ENCODE measurements at places on chromosomes 3 and 15.

- DNase-seq, result no peak
Measured at GRCh38 chr15:42139596-42139995, 16.8 kb downstream of the PLA2G4F start.

GRCh38 chr3:29478611-29479010, 197.7 kb downstream of the RBMS3 start:
- no peak for DNase-seq

GRCh38 chr3:98730338-98730737, 32.8 kb upstream of the ST3GAL6 start:
- no peak for DNase-seq

DNA sequence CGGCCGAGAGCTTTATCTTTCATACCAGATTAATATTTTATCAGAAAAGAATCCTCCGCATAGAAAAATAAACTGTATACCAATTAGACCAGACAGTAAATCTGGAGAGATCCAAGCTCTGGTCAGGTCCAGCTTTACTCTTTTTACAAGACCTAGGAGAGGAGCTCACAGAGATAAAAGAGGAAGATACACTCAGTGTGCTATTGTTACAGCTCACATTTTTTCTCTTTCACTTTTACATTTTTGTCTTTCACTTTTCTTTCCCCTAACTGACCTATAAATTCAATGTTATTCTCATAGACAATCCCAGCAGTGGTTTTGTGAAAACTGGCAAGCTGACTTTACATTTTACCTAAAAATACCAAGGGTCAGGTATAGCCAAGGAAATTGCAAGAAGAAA, 55.8 kb downstream of the GUCA1C start:
- no peak for DNase-seq

DNA sequence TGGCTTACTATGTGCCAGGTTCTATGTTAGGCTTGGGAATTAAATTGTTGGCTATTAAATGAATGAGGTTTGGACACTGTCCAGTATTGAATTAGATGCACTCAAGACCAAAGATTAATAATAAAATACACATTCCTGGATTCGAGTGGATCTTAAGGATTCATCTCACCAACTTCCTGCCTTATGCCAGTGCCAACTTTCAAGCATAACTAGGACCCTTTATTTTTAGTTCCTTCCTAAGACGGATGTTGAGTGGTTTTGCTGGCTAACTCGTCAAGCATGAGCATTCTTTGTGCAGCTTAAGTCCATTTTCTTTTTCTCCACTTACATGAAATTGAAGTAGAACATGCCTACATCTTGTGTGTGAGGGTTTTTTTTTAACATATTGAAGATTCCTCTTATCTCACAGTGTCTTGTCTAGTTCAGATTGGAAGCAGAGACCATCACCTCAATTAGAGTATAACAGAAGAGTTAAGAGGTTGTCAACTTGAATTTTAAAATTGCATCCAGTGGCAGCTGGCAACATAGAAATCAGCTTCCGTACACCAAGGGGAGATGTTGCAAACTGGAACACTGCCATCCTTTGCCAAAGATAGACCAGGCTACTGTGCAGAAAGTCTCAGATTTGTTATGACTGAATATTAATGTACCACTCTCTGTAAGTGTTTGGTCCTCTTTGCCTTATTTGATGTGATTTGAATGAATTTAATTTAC, 106.3 kb upstream of the BFSP2 start:
- DNase-seq, result no peak

DNA sequence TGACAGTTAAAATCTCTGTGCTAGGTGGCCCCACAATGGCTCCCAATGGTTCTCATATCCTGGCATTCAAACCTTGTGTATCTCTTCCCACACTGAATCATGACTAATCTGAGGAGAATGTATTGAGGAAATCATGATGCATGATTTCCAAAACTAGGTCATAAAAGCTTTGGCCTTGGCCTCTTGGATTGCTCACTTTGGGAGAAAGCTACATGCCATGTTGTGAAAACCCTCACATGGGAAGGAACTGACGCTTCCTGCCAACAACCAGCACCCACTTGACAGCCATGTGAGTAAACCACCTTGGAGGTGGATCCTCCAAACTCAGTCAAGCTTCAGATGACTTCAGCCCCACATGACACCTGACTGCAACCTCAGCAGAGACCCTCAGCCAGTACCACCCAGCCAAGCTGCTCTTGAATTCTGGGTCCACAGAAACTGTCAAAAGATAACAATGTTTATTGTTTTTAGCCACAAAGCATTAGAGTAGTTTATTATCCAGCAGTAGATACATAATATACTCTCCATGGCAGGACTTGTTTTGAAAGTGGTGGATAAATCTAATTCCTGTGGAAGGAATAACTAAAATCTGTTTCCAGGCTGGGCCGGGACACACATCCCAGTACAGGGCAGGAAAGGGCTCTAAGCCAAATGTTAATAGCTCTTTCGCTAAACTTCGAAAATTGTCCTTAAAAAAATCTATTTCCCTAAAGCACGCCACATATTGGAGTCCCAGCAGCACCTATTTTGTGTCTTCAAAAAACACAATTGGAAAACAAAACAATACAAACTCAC, 1.0 kb upstream of the ZNF620 start:
- no peak for DNase-seq

DNA sequence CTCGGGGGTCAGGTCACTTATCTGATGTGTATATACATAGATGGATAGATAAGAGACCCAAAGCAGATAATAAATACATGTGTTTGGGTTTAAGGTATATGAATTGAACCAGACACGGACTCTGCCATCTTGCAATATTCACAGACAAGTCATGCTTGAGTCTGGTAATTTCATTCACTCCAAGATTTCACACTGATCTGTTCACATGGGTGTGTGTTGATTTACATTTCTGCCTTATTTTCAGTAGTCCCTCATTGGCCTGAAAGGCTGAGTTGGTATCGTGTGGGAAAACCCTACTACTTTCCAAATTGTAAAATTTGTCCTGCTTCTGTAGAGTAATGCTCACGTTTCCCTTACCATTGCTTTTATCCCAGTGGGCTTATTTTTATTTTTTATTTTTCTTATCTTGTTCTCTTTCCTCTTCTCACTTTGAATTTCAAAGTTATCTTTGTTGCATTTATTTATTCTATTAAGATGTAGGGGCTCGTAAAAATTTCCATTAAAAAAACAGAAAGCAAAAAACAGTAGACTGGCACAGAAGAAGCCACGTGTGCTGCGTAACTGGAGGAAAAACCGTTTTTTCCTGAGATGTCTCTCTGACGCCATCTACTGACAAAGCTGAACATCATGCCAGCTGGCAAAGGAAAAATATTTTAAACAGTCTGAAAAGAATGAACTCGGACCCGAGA, 10.8 kb upstream of the MFSD1 start:
- DNase-seq, result no peak

DNA sequence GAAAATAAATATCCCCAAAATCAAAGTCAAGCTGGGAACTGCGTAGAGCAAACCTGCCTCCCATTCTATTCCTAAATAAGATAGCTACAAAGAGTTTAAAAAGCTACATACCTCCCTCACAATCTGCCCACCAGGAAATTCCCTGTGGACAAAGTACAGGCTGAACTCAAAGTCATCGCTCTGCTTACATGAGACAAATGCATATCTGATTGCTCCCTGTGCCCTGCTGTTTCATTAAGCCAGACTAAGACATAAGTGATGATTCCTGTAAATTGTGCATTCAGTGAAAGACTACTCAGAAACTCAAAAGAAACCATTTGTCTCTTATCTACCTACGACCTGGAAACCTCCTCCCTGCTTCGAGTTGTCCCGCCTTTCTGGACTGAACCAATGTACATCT, 28.5 kb upstream of the EIF4A2 start:
- no peak for DNase-seq

GRCh38 chr15:74207652-74208440, 5.3 kb upstream of the STRA6 start:
- no peak for DNase-seq

GRCh38 chr15:36284911-36285310, 294.5 kb upstream of the CDIN1 start:
- DNase-seq, result no peak

DNA sequence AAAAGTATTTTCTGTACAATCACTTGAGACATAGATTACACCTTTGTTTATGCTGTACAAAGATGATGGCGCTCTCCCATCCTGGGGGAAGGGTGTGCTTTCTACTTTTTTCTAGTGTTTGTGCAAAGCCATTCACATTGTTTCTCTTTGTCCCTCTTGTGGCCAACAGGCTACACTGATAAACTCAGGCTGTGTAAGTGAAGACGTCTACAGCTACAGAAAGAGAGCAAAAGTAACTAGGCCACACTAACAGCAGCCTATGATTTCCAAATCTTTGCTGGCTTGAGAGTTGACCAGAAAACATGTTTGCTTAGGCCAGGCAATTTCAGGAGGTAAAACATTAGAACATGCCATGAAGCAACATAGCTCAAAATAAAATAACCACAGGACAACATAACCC, 75.1 kb downstream of the FOXB1 start:
- DNase-seq, result no peak

- no peak for DNase-seq
Measured at GRCh38 chr15:89870006-89870405, 23.8 kb downstream of the AP3S2 start.

GRCh38 chr15:51677452-51677851, 3.9 kb upstream of the SCG3 start:
- no peak for DNase-seq

- DNase-seq, result no peak
Measured at GRCh38 chr15:88476635-88477060, 9.1 kb downstream of the MRPS11 start.

GRCh38 chr3:142088522-142088921, 60.8 kb downstream of the TFDP2 start:
- DNase-seq, result no peak

DNA sequence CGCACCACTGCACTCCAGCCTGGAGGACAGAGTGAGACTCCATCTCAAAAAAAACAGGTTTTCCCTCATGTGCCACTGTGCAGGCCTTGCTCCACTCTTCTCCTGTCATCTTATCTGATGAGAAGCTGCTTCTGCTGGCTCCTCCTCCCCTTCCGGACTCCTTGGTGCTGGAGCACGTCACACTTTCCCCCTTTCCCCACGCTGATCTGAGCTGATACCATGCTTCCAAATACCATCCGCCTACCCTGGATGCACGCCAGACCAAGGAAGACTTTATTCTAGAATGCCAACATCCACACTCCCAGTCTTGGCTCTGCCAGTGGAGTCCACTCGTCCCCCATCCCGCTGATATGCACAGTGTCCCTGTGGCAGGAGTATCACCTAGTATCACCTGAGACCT, 31.3 kb downstream of the HOMER2 start:
- DNase-seq, result no peak

DNA sequence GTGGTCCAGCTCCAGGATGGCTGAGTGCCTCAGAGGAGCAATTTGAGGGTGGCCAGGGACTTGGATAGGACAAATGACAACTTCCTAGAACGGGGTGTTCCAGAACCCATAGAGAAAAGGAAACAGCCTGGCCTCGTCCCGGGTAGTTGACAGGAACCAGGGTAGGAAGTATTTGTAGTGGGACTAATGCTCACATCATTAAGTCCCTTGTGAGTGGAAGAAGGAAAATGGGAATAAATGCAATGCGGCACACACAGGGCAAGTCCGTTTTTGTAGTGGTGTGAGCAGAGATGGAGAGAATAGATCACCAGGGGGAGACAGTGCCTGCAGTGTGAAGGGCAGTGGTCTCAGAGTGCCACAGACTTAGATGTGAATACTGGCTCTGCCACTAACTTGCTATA, 19.6 kb downstream of the TIMP4 start:
- no peak for DNase-seq

GRCh38 chr3:46020766-46021510, 6.3 kb downstream of the XCR1 start:
- no peak for DNase-seq

GRCh38 chr3:88412346-88412745, 262.6 kb downstream of the C3orf38 start:
- DNase-seq, result no peak

DNA sequence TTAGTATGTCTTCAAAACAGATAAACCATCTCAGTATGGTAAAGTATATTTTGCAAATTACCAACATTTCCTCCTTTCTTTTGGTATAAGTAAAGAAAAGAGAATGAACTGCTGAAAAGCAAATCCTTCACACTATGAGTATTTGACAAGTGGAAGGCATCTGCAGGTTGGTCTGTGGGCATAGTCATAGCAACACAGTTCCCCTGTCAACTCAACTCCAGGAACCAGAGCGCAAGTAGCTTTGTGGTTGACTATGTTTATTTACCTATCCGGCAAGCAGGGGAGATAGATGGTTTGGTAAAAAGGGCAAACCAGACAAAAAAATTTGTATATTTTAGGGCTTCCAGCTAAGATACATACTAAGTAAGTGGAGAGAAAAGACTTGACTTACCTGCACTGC, 88.3 kb upstream of the PPIB start:
- no peak for DNase-seq

- DNase-seq, result no peak
Measured at GRCh38 chr15:87660251-87661129, 596.0 kb downstream of the NTRK3 start.

DNA sequence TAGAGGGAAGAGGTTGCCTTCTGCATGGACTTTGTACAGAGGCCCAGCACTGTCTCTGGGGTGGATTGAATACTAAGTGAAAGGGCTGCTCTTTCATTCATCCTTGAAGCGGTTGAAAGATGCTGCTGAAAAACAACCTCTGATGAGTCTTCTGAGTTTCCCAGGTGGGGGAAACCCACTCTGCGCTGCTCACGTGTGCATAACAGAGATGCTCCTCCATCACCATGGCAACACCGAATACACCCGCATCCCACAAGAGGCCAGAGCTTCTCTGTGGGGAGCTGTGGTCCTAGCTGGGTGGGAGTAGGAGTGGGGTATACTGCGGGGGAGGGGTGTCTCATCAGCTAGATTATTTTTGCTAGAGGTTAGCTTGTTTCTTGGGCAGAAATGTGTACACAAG, 6.1 kb upstream of the SYN2 start:
- no peak for DNase-seq

GRCh38 chr15:73997986-73998385, 3.5 kb downstream of the PML start:
- DNase-seq, result no peak

DNA sequence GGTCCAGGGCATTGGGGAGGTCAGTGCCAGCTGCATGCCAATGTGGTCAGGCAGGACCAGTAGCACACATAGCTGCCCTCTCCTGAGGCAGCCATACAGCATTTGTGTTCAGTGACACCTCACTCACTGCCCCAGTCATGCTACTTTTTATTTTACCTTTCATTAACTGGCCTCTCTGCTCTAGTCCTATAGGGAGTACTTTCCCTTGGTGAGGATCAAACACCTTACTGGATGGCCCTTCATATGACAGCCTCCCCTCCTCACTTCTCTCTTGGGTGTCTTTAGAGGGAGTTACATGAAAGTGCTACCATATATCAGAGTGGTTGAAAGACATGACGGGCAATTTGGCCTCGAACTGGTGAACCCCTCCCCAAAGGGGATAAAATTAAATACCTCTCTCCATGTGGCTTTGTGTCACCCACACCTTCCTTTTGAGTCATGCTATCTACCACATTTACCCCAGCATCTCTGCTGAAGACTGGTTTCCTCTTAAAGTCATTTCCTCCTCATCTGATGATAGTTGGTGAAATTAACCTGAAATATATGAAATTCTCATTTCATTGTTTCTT, 17.6 kb downstream of the RLBP1 start:
- DNase-seq, result peak; percentile 14

- no peak for DNase-seq
Measured at GRCh38 chr15:32715276-32715675, 2.5 kb upstream of the GREM1 start.

All from stimulated activated CD4-positive, alpha-beta T cell treated with anti-CD3 and anti-CD28 coated beads, Interleukin-15, amount 100 ng/mL, for 48 hours (primary cell).